ENCODE measurements at places on chromosomes 11 and 22.

DNA sequence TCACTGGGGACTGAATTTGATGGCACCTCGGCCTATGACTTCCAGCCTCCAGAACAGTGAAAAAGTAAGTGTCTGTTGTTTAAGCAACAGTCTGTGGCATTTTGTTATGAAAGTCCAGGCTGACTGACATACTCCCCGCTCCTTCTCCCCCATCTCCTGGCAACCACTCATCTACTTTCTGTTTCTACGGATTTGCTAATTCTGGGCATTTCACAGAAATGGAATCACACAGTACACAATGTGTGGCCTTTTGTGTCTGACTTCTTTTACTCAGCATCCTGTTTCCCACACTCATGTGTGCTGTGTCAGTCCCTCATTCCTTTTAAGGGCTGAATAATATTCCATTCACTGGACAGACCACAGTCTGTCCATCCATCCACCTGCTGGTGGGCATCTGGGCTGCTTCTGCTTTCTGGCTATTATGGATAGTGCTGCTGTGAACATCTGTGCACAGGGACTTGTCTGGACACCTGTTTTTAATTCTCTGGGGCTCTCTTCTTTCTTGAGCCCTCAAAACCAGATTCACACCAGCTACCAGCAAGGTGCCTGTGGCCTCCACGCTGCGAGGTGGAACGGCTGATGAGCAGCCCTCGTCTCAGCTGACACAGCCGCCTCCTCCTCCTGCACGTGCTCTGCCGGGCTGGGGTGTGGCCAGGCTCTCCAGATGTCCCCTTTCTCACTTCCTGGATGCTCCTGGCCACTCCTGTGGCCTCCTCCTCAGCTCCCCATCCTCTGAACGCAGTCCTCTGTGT is 333.1 kb downstream of the CTTN start:
- no peak for DNase-seq

DNA sequence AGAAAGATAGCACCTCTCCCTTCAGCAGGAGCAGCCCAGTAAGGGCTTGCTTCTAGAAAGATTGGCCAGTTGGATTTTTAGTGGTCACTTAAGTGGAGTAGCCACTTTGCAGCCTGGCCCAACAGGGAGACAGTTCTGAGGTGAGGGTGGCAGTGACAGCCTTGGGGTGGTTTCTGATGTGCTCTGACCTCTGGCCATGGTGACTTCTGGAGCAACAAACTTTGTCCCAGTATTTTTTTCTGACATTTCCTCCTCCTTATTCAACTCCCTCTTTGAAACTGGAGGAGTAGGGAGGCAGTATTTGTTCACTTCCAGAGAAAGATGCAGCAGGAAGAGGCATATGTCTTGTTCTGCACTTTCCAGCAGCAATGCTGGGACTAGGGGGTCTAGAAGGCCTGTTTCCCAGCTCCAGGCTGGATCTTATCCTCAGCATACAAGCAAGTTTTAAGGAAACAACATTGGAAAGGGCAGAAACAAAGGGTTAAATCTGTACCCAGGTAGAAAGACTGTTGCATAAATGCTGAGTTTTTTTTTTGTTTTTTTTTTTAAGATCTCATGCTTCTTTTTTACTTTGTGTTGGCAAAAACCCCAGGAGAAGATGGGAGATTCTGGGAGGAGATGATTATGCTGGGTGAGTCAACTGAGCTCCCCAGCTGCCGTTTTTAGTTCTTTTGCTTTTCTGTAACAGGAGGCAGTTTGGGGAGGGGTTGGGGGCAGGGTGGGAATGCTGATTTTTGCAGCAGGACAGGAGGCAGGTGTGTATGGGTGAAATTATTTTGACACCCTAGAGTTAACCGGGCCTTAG is 37.2 kb downstream of the RCOR2 start:
- DNase-seq, result no peak

- no peak for DNase-seq
Measured at GRCh38 chr11:111423250-111423615, 44.2 kb upstream of the POU2AF1 start.

GRCh38 chr11:65572356-65573051 is at the start of gene FAM89B:
Gene FAM89B, plus strand, starts transcription at chr11:65572538. Its CDS starts 132 bp downstream, at chr11:65572670.
- DNase-seq, result peak; percentile 87

DNA sequence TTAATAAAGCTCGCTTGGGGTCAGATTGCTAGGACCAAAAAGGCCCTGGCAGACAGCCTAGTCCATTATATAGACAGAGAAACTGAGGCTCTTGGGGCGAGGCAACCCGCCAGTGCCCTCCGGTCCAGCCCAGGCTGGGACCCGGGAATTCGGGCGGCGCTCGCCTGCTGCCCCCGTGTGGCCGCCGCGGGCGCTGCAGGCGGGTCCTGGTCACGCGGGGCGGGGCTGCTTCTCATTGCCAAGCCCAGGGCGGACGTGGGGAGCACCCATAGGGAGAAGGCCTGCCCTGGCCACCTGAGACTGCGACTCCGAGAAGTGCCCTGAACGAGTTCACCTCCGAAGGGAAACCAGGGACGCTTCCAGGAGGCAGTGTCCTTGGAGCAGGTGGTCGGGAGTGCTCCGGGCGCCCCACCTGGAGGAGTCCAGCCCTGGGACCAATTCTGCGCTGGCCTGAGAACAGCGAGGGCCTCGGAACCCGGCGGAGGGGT is 36.0 kb upstream of the CSNK1E start:
- peak; percentile 48 for DNase-seq

DNA sequence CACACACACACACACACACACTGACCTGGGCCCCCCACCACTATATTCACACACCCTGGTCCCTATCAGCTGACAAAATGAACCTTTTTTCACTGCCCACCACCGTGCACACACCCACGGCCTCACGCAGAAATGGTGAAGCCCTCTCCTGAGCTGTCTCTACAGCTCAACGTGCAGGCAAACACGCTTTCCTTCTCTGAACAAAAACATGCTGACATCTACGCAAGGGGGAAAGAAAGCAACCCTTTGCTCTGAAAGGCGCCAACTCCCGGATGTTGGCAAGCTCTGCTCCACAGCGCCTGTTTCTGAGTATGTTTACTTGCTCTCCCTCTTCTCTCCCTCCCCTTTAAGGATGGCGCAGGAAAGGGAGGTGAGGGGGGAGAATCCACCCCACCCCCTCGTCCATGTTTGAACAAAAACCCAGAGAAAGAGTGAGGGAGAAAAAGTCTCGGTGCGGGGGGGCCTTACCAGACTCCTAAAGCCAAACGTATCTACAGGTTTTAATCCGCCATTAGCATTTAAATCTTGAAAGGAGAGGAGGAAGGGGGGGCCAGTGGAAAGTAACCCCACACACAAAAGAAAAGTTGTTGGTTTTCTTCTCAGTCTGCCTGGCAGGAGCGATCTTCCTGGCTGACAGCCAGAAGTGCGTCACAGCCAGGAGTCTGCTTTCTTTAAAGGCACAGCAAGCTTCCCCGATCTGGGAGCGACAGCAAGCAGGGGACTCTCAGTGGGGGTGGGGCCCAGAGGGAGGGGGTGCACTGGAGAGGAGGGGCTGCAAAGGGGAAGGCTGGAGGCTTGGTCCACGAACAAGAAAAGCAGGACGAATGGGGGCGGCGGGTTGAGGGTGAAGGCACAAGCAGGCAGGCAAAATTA is 39.6 kb downstream of the NUMA1 start:
- DNase-seq, result peak; percentile 75

DNA sequence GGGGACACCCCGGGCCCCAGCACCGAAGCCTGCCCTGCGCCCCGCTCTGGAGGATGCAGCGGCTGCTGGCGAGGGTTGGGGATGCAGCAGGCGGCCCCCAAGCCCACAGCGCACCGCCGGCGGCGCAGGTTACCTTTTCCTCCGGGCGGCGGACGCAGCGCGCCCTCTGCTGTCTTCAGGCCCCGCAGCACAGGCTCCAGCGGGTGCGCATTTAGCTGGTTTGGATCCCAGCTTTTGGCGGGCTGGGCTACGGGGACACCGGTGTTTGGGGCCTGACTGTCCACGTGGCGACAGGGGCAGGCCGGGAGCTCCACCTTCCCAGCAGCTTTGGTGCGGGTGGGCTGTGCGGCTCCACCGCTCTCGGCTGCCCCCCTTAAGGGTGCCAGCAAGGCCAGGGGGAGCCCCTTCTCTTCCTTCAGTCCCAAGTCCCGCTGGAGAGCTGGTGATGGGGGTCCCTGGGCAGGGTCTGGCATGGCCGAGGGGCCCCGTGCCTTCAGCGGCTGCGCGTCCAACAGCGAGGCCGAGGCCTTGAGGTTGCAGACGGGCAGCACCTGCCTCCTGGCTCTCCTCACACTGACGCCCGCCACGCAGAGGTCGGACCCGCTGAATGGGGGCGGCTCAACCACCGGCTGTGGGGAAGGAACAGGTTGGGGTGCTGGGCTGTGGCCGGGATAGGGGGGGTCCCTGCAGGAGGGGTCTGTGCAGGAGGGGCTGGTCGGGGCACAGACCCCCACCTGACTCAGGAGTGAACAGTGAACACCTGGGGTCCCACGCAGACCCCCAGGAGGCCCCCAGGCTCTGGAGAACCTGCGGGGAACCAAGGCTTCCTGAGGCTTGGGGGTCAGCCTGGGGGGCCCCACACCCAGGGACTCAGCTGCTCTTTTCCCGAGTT is 18.0 kb upstream of the IL17REL start:
- peak; percentile 66 for DNase-seq

GRCh38 chr11:23836981-23837380 is 659.9 kb upstream of the LUZP2 start:
- DNase-seq, result no peak
